ENCODE measurements at places on chromosomes 16 and 17.

GRCh38 chr16:74451951-74452758 lies 30.9 kb upstream of the CLEC18B start:
- no peak for DNase-seq

DNA sequence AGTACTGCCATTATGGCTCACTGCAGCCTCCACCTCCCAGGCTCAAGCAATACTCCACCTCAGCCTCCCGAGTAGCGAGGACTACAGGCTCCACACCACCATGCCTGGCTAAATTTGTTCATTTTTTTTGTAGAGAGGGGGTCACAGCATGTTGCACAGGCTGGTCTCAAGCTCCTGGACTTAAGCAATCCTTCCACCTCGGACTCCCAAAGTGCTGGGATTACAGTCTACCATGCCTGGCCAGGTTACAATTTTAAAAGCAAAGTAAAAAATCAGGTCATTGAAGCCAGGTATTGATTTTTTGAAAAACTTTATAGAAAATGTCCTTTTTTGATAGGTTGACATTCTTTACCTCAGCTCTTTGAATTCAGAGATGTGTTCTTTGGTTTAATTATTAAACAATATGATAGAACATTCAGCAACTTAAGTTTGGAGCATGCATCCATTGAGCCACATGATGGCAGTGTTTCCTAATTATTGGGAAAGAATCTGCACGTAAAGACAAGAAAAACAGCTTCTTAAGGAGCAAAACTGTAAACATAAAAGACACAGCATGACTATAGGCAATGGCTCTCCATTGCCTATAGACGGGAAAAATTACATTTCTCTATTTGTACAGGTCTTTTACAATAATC lies 1.7 kb upstream of the SLC16A11 start:
- no peak for DNase-seq

GRCh38 chr17:17424552-17424951 lies 52.2 kb upstream of the MED9 start:
- DNase-seq = no peak

DNA sequence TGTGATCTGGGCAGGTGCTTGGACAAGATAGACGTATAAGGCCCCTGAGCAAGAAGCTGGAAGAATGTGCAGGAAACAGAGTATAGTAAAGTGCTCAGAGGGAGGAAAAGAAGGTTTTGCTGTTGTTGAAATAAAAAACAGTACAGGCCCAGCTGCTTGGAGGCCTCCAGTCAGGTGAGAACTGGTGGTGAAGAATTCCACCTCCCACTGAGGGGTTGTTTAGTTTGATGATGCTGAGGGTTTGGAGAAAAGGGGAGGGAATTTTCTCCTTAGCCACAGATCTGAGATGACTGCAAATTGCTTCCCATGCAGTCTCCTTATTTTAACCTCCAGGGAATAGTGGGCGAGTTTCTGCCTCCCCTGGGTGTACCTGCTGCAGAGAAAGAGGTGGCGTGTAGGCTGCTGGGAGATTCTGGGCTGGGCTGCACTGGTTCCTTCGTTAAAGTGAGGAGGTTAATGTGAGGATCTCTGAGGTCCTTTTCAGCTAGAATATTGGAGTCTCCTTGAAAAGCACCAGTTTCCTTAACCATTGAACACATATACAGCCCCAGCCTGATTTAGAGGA lies 25.8 kb downstream of the SMPD3 start:
- no peak for DNase-seq

GRCh38 chr16:87789437-87790291 lies 23.9 kb upstream of the KLHDC4 start:
- DNase-seq = peak; percentile 92

- no peak for DNase-seq
These were observed 11.8 kb upstream of the MLYCD start for GRCh38 chr16:83887080-83887479.

- DNase-seq = peak; percentile 23
These were observed 80.4 kb upstream of the ERCC4 start for GRCh38 chr16:13839577-13839976.

GRCh38 chr17:71145486-71145885 lies 975.3 kb upstream of the SOX9 start:
- DNase-seq = no peak

DNA sequence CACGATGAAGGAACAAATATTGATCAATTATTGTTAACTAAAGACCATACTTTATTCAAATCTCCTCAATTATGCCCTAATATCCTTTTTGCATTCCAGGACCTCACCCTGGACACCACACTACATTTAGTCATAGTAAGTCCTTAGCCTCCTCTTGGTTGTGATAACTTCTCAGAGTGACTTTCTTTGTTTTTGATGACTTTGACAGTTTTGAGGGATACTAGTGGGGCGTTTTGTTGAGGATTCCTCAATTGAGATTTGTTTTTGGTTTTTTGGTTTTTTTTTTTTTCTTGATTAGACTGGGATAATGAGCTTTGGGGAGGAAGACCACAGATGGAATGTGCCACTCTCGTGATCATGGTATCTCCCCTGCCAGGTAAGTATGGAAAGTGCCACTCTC lies 105.5 kb downstream of the SOX9 start:
- no peak for DNase-seq

DNA sequence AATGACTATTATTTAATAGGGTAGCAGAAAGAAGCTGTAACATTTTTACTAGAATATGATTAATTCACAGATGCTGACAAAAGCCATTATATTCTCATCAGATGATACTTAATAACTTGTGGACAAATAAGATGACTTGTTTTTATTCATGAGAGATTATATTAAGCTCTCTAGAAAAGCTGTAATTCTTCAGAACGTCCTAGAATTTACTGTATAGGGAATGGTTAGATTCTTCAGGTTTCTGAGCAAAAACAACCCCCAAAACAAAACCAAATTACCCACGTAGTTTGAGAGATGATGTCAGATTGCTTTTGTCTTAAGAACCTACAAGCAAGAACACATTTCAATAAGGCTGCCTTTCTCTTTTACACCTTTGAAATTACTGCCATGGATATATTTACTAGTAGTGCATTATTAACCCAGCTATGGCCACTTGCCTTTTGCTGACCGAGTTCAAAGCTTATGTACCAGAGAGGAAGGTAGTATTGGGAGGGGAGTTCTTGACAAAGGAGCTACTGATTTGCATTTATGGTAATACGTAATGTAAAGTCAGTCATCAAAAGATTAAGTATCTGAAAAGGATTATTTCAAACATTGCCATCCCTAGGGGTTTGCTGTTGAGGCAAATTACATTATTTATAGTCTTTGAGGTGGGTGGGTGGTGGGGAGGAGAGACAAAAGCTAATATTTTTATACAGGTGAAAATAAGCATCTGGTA lies 51.7 kb downstream of the NLK start:
- DNase-seq = no peak

DNA sequence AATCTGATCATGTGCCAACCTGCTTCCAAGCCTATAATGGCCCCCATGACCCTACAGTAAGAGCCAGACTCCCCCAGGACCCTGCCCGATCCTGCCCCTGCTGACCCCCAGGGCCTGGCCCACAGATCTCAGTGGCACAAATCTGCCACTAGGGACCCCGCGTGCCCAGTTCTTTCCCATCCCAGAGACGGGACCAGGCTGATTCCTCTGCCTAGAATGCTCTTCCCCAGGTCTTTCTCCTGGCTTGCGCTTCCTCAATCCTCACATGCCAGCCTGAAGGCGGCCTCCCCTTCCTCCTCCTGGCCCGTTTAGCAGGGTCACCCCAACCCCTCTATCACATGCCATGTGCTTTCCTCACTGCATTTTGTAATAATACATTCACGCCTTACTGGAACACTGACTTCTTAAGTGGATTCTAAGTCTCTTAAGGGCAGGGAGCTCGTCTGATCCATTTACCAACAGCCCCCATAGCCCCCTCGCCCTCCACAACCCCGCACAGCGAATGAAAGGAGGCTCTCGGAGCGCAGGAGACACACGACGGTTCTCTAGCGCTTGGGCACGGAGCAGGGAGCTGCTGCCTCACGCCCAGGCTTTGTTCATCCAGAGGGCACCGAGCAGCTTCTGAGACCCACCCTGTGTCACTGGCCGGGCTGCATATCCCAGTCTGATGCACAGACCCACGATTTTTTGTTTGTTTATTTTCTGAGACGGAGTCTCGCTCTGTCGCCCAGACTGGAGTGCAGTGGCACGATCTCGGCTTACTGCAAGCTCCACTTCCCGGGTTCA lies 1.2 kb downstream of the TRIM65 start:
- peak; percentile 84 for DNase-seq

DNA sequence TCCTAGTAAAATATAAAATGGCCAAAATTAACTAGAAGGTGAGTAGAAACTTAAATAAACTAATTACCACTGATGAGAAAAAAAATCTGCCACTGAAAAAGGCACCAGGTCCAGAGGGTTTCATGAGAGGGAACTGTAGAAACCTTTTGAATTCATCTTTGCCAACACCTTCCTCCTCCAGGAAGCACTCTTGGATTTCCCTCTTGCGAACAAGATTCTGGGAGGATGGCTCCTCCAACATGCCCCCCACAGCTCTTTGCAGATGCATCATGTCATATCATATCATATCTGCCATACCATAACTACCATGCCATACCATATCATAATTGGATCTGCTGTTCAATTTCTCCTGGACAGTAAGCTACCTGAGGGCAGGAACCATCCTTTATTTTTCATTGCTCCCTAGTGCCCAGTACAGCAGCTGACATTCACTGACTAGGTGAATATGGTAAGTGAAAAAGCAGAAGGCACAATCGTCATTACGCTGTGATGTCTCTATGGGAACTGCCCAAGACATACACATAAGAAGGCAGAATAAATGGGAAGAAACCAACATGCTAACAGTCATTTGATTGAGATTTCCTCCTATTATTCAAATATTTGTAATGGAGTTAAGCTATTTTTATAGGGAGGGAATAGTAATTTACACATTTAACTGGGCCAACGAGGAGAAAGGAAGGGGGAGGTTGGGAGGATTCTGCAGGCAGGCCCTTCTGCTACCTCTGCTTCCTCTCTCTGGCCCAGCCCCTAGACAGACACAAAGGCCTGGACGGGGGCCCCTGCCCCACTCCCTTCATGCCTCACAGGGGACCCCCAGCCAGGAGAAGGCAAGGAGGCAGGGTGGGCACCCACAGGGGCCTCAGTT lies 110.1 kb upstream of the SMURF2 start:
- peak; percentile 49 for DNase-seq

DNA sequence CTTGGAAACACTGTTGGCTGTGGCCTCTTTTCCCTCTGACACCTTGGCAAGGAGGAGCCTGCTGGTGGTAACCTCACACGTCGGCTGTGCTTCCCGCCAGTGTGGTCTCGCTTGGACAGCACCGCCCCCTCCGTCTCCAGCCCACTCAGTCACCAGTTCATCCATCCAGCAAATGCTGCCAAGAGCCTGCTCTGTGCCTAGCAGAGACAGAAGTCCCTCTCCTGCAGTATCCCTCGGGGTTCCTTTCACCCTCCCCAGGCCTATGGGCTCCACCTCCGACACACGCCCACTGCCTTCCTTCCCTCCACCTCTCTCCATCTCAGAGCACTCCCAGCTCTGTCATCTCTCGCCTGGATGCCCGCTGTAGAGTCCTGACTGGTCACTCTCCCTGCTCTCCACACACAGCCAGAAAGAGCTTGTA lies 12.3 kb downstream of the CACNG4 start:
- peak; percentile 69 for DNase-seq

DNA sequence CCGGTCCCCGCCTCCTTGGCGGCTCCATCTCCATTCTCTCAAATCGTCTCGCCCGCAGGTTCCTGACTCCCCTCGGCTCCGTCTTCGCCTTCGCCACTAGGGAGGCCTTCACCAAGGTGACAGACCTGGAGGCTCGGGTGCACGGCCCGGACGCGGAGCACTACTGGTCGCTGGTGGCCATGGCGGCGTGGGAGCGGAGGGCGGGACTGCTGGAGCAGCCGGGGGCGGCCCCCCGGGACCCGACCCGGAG lies 862 bp downstream of the GLTPD2 start:
- no peak for DNase-seq

DNA sequence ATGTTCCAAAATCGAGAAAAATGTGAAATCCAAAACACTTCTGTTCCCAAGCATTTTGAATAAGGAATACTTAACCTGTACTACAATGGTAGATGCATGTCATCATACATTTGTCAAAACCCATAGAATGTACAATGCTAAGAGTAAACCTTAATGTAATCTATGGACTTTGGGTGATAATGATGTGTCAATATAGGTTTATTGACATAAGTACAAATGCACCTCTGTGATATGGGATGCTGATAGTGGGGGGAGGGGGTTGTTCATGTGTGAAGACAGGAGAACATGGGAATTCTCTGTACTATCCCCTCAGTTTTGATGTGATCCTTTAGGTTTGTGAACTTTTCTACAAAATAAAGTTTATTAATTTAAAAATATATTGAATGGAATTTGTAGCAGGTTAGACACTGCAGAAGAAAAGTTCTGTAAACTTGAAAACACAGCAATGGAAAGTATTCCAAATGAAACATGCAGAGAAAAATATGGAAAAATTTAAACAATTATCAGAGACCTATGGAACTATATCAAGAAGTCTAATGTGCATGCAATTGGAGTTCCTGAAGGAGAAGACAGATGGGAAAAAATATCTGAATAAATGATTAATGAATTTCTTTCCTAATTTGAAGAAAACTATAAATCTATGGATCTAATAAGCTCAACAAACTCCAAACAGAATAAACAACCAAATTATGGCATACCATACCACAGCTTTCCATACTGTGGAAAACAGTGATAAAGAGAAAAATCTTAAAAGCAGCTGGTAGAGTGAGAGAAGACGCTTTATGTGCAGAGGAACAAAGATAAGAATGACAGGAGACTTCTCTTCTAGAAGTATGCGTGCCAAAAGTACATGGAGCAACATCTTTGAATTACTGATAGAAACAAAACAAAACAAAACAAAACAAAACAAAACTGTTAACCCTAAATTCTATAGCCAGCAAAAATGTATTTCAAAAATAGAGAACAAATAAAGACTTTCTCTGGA lies 34.7 kb upstream of the MSI2 start:
- DNase-seq = no peak

DNA sequence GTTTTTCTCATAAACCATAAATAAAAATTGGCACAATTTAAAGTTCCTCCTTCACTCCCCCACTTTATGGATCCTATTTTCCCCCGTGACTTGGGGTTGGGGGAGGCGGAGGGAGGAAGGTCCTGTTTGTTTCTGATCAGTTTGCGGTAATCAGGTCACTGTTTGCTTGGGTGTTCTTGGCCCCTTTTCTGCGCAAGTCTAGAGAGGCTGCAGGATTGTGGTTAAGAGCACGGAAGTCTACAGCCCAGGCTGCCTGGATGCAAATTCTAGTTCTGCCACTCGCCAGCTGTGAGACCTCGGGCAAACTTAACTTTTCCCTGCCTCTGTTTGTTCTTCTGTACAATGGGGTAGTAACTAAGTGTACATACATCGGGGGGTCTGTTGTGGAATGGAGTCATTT lies 12.1 kb downstream of the ATP2C2 start:
- DNase-seq = no peak

- no peak for DNase-seq
These were observed 64.9 kb downstream of the ITFG1 start for GRCh38 chr16:47395733-47396498.

GRCh38 chr17:4898927-4899326 lies 409 bp upstream of the C17orf107 start:
- DNase-seq = no peak

GRCh38 chr17:48721009-48721402 lies 1.3 kb downstream of the PRAC1 start:
- no peak for DNase-seq
